ENCODE measurements at places on chromosomes 12 and 14. TPM values are rescaled to one million over a fixed set of nuclear protein-coding genes. Genes with fewer than 3 reads are reported as not detected.

- no peak for DNase-seq
Observed at GRCh38 chr12:25615119-25615518, 62.0 kb upstream of the LMNTD1 start.

The CD163L1 gene
- total RNA-seq, result 10.2 TPM

The CFAP251 gene
- total RNA-seq, result 2.8 TPM

GRCh38 chr12:96862326-96862725 lies 44.7 kb upstream of the NEDD1 start:
- DNase-seq, result no peak

The TPPP2 gene
- not detected for total RNA-seq

The CDCA3 gene
- 0.42 TPM for total RNA-seq

The CLEC1B gene
- not detected for total RNA-seq

DNA sequence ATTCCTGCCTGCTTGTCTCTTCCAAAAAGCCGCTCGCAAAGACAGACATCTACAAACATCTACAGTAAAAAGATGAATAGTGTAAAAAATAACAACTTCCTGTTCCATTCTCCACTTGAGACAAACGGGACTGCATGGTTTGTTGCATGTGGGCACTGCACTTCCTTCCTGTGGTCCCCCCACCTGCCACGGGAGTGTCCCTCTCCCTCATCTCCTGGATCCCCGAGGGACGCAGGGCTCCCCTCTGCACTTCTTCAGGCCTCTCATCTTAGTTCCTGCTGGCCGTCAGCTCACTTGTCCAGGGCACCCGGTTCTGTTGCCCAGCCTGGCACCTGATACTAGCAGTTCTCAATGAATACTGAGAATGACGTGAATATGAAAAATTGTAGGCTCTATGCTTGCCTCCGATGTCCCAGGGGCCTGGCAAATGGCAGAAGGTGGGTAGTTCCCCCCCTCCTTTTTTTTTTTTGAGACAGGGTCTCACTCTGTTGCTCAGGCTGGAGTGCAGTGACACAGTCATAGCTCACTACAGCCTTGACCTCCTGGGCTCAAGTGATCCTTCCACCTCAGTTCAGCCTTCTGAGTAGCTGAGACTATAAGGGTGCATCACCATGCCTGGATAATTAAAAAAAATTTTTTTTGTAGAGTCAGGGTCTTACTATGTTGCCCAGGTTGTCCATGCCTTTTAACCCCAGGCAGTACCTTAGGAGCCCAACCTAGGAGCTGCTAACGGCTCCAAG lies 3.5 kb upstream of the KLC1 start:
- no peak for DNase-seq

The SLC17A8 gene
- total RNA-seq, result not detected

The SLCO1B1 gene
- not detected for total RNA-seq

- no peak for DNase-seq
Observed at GRCh38 chr12:106840243-106840642, 65.8 kb downstream of the RIC8B start.
